ENCODE measurements at places on chromosomes 13 and 19.

GRCh38 chr13:113963376-113963775 lies 10.5 kb downstream of the C13orf46 start:
- DNase-seq = no peak

- DNase-seq = no peak
Measured at GRCh38 chr19:48883726-48884125, 11.5 kb downstream of the PPP1R15A start.

DNA sequence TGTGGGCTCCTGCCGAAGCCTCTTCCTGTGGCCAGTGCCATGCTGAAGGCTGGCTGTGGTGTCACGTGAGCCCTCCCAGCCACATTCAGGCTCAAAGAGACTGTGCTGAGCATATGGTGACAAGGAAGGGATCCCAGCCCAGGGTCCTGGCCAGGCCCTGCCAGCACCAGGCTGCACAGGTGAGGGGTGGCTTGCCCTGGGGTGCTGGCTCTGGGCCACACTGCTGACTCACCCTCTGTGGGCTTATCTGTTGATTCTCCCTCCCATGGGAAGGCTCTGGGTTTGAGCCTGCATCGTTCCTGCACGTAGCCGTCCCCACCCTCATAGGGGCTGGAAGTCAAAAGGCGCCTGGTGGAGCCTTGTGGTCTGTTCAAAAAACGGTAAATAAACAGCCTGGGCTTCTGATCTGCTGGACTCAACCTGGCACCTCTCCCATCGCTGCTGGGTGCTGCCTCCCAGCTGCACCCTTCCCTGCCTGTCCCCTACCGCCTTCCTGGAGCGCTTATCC lies 31.1 kb downstream of the DNM2 start:
- DNase-seq = no peak

GRCh38 chr19:1690699-1691307 lies 38.4 kb upstream of the TCF3 start:
- DNase-seq = peak; percentile 35

DNA sequence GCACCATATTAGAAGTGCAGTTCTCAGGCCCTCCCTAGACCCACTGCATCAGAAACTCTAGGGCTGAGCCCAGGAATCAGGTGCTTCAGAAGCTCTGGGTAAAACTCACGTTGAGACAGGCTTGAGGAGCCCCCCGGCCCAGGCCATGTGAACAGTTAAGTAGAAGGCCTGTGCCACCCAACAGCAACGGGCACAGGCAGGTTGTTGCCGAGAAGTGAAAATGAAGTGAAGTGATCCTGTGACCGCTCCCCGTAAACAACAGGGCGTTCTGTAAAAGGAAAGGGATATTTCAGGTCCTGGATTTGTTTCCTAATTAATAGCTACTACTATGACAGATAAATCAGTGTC lies 128.8 kb downstream of the ATP11A start:
- no peak for DNase-seq

- DNase-seq = peak; percentile 21
Measured at GRCh38 chr13:109785892-109786450, 412 bp downstream of the IRS2 start.

DNA sequence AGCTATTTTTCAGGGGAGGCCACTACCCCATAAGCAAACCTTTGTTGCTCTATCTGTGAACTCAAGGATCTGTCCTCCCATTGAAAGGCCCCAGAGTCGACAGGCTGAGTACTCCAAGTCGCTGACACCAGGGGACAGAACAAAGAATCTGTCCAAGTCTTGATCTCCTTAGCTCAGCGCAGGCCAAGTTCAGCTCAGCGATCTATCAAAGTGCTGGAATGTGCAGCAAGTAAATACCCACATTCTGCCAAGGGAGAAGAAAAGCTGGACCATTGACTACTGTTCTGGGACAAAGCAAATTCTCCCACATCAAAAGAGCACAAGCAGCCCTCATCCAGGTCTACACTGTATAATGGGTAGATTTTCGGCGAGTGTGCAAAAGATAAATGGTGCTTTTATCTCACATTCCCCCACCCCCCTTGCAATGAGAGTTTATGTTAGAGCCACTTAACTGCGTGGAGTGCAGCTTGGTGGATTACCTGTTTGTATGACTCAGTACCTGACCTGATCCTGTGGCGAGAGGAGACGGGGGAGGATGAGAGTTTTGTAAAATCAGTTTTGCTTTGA lies 391.7 kb upstream of the SGCG start:
- no peak for DNase-seq

DNA sequence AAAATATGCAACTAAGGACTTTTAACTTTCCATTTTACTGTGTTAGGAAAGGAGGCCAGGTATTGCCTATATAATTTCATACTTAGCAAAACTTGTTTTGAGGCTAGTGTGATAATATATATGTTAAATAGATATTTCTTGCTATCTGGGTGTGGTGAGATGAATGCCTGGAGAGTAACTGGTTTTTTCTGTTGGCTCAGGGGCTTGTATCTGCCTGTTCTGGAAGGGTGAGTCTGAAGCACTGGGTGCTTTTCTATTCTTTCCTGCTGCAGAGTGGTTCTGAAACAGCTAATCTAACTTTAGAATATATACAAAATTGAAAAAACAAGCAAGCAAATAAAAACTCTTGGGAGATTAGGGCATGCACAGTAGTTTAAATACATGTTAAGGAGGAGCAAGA lies 64.6 kb upstream of the MYCBP2 start:
- DNase-seq = no peak

GRCh38 chr19:50365434-50366306 lies at the start of gene NAPSA:
TSS of gene NAPSA (minus strand) at chr19:50365639. CDS start at chr19:50365621, 18 bp downstream.
- no peak for DNase-seq

GRCh38 chr19:15810335-15810734 lies 5.1 kb downstream of the OR10H1 start:
- no peak for DNase-seq

- DNase-seq = no peak
Measured at GRCh38 chr19:11138601-11139300, 16.8 kb downstream of the SPC24 start.

- DNase-seq = no peak
Measured at GRCh38 chr19:46303322-46303690, 6.5 kb downstream of the HIF3A start.

- no peak for DNase-seq
Measured at GRCh38 chr19:11949201-11949600, 15.6 kb upstream of the ZNF763 start.

- no peak for DNase-seq
Measured at GRCh38 chr19:31347354-31347753, 1.9 kb downstream of the TSHZ3 start.

GRCh38 chr13:89072979-89073378 lies 1401.8 kb downstream of the SLITRK5 start:
- DNase-seq = no peak

DNA sequence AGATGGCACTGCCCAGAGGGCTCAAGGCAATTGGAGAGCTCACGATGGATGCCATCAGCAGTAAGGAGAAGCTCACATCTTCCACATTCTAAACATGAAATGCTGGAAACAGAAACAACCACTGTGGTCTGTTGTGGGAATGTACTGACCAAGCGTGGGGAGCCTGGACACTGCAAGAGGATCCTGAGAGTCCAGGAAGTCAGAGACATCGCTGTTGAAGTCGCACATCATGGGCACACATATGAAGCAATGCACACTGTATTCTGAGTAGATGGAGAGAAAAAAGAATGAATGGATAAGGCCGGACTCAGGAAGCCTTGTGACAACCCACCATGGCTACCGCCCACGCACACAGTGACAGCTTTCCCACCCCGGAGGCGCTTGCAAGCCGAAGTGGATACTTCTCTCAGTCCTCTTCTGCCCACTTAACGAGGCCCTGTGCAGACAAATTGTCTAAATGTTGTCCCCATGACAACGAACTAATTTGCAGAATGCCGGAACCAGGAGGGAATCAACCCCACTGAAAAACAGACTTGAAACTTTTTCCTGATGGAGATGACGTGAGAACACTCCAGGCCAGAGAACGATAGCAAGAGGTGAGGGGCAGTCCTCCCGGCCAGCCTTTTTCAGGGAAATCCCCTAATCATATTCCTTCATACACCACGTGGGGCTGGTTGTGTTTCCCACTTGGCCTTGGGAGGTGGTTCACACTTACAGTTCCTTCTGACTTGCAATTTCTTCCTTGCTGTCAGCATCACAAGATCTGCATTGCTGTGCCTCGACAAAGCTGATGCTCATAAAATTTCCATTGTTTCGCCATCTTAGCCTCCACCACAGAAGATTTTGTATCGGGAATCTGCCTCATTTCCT lies 109.6 kb upstream of the SERP2 start:
- DNase-seq = no peak

DNA sequence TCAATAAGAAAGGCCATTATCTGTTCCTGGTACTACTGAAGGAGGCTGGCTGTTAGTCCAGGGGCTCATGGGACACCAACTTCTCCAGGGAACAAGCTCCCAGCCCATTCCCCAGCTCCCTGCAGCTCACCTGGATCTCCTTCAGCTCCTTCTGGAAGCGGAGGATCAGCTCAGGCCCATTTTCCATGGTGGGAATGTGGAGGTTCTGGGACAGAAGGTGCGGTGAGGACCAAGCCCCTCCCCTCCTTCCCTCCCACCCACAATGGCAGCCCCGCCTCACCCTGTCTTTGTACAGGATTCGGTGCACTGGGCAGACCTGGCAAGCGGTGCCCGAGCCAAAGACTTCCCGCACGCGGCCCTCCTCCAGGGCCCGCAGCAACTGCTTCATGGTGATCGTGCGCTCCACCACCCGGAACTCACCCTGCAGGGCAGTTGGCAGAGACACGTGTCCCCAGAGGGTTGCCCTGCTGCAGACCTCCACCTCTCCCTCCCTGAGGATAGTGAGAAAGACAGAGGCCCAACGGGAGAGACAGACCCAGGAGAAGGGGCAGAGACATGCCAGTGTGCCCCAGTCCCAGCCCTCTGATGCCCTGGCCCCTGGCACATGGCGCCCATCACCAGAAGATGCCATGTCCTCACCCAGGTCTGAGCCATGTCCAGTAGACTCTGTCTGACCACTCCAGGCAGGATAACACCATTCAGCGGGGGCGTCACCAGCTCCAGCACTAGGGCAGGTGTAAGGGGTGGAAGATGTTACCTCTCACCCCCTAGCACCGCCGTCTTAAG lies 14.3 kb downstream of the BCAT2 start:
- no peak for DNase-seq

- DNase-seq = no peak
Measured at GRCh38 chr19:13856497-13856896, 20.4 kb upstream of the NANOS3 start.

GRCh38 chr13:51552027-51552426 lies 32.2 kb upstream of the WDFY2 start:
- no peak for DNase-seq

GRCh38 chr13:24217601-24218281 lies 57.2 kb downstream of the SPATA13 start:
- no peak for DNase-seq

DNA sequence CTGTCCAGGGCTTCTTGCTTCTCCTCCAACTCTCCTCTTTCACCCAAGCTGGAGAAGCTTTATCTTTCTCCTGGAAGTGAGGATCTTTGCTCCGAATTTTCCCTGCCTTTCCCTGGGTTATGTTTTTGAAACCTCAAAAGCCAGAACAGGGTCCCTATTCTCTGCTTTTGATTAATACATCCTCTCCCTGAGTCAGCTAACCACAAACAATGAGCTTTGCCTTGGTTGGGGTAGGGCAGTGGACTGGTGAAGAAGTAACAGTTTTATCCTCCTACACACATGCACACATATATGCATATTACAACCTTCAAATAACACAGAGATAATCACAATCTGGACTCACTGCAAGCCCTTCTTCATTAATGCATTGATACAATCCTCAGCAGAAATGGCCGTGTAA lies 44.6 kb downstream of the DLEU7 start:
- no peak for DNase-seq

DNA sequence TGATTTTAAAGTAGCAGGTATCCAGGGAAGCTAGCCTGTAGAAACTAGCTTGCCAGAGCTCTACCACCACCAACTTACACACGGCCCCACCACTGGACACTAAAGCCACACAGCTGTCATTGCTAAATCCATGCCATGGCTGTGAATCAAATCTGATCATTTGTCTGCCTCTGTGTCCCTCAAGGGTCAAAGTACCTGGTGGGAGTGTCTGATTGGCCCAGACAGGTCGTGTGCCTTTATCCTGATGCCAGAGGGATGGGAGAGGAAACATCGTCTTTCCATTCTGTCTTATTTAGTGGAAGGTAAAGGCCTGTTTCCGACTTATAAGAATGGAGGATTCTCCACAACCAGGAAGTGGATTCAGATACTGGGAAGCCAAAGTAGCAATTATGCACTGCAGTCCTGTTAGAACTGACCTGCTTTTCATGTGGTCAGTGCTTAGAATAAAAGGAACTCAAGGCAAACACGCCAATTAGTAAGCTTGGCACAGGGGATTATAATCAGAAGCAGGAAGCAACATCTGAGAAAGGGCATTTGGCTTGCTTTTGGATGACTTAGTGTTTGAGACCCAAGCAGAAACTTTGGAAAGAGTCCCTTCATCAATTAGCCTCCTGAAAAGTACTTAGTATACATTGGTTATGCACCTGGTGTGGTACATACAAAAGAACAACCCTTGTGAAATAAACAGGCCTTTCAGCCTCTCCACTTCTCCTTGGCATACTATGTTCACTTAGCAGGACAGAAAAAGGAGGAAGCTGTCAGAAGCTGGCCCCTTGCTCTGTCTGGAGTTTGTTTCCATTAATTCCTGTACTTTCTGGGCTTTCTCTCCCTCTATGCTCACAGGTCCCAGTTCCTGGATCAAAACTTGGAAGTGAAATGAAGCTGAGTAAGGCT lies 192.4 kb downstream of the NUFIP1 start:
- DNase-seq = no peak

DNA sequence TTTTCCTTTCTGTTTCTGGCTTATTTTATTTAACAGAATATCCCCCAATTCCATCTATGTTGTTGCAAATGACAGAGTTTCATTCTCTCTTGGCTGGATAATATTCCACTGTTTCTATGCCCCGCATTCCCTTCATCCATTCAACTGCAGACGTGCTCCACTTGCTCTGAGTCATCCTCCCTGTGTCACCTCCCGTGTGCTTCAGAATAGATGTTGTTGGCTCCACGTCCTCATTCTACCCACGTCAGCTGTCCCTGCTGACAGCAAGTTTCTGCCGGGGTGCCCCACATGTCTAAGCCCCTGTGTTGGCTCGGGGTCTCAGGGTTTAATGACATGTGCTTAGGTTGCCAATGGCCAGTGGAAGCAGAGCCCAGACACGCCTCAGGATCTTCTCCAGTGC lies 1041.0 kb downstream of the UQCRFS1 start:
- DNase-seq = no peak

GRCh38 chr19:45801603-45802175 lies 9.0 kb upstream of the DMWD start:
- DNase-seq = no peak

GRCh38 chr13:78198821-78199220 lies 280.2 kb upstream of the EDNRB start:
- DNase-seq = no peak

GRCh38 chr13:109602356-109602755 lies 184.0 kb downstream of the IRS2 start:
- DNase-seq = no peak

DNA sequence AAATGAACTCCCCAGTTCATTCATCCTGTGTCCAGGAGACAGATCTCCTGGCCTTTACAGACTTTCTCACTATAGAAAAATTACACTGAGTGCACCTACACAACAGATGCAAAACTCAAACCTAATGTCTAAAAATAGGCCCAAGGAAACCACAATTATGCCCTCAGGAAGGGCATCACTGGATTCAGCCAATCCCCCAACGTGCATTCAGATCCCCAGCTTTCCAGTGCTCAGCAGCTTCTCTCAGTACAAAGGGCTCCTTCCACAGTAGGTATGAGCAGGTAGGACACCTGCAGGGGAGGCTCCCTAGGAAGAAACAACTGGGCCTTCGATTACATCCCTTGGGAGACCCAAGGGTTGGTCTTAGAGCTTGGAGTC lies 2.1 kb downstream of the ZNF709 start:
- DNase-seq = no peak

All from stimulated activated naive B cell treated with anti-CD40 and anti-IgM and Interleukin-4, amounts not matched to agents 10 μg/mL and 1 μg/mL and 100 μg/mL, for 72 hours (primary cell).